ENCODE measurements at places on chromosomes 12 and 14.

GRCh38 chr12:25364529-25365339, 114.0 kb upstream of the KRAS start:
- DNase-seq: no peak

- DNase-seq: no peak
These were observed 195.5 kb downstream of the PPM1H start for GRCh38 chr12:62739266-62740015.

- DNase-seq: no peak
These were observed 1.2 kb upstream of the HVCN1 start for GRCh38 chr12:110690127-110690430.

GRCh38 chr12:123384318-123384993, 524 bp downstream of the KMT5A start:
- no peak for DNase-seq

GRCh38 chr14:93962701-93963601, 13.4 kb downstream of the ASB2 start:
- peak; percentile 26 for DNase-seq

GRCh38 chr14:100561005-100561404, 26.2 kb downstream of the BEGAIN start:
- DNase-seq: no peak

DNA sequence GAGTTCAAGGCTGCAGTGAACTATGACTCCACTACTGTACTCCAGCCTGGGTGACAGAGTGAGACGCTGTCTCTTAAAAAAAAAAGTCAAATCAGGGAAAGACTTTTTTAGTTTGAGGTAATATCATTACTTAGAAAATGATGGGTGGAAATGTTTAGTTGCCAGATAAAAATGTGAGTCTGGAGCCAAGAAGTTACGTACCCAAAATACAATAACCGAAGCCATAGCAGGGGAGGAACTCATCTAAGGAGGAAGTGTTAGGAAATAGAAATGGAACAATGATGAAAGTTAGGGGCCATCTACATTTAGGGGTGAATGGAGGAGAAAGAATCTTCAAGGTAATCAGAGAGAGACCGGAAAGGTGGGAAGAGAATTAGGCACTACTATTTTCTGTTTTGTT, 98.8 kb downstream of the DACT1 start:
- no peak for DNase-seq

DNA sequence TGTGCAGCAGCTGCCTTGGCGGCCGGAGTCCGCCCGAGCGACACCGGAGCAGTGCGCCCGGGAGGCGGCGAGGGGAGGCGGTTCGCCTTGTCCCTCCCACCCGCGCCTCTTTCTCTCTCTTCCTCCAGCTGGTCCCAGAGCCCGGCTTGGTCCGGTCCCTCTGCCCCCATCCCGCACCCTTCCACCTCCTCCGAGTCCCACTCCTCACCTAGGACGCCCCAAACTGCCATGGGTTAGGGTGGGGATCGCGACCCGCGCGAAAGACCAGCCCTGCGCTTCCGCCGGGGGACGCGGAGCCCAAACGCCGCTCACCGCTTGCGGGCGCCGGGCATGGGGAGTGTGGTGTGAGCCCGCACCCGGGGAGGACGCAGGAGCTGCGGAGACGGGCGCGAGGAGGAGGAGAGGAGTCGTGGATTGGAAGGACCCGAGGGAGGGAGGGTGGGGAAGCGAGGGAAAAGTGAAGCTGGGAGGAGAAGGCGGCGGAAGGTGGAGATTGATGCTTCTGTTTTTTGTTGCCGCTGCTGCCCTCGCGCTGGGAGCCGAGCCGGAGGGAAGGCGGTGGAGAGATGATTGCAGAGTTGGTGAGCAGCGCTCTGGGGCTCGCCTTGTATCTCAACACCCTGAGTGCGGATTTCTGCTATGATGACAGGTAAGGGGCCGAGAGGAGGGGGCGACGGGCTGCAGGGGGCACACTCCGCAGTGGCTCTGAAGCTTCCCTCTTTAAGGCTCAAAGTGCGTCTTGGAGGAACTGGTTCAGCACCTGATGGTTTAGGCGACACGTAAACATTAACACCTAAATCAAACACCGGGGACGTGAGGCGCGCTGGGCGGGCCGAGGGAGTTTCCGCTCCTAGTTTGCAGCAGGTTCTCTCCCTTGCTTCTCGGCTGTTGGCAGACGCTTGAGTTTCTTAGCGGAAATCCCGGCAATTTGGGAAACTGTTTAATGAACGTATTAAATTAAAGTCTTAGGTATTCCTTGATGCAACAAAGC, 610 bp downstream of the TMTC2 start:
- peak; percentile 50 for DNase-seq

DNA sequence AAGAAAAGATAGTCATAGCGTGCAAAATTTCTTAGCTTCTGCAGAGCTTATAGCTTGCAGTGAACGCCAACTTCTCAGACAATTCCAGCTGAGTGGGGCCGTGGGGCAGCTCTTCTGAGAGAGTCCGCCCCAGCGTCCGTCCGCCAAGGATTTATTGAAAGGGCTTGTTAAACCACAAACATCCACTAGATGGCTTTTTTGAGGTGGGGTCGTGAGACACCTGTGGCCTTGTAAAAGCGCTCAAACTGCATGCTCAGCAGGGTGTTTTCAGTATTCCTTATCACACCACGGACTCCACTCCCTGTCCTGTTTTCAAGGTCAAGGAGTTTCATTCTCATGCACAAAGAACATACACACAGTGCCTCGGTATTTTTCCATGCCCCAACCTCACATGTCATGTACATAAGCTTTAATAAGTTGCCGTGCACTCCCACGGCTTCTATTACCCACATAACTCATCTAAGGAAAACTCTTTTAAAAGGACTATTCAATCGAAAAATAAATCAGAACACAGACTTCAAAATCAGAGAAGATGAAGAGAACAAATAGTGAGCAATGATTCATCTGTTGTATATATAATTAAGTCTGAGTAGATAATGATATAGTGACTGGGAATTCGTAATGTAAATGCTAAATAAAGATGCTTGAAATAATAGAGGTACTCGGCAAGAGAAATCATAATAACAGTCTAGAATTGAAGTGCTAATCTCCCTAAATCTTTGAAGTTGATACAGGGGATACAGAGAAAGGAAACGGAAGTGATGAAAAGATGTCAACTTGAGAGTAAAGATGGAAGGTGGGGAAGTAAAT, 46.7 kb downstream of the WBP11 start:
- DNase-seq: no peak

- no peak for DNase-seq
These were observed 17.5 kb downstream of the MTRFR start for GRCh38 chr12:123250471-123251383.

DNA sequence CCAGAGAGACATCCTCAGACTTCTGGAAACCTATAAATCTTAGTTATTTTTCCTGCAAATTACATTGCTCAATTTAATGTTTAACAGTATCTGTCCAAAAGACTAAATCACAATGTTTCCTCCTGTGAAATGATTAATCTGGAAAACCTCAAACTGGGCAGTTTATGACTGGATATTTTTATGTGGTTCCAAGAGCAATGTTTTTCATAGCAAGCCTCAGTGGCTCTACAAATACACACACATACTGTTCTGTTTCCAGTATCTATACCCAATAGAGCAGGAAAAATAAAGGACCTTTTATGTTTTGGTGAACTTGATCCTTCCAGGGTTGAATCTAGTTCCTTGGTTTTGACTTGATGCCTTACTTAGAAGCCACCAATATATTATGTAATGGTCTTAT, 9.2 kb downstream of the NID2 start:
- DNase-seq: no peak

GRCh38 chr14:39055786-39056474, 47.1 kb downstream of the SEC23A start:
- DNase-seq: no peak

GRCh38 chr12:50291377-50291776, 8.1 kb upstream of the LIMA1 start:
- DNase-seq: no peak

GRCh38 chr12:14239350-14239934, 126.0 kb upstream of the ATF7IP start:
- DNase-seq: no peak

DNA sequence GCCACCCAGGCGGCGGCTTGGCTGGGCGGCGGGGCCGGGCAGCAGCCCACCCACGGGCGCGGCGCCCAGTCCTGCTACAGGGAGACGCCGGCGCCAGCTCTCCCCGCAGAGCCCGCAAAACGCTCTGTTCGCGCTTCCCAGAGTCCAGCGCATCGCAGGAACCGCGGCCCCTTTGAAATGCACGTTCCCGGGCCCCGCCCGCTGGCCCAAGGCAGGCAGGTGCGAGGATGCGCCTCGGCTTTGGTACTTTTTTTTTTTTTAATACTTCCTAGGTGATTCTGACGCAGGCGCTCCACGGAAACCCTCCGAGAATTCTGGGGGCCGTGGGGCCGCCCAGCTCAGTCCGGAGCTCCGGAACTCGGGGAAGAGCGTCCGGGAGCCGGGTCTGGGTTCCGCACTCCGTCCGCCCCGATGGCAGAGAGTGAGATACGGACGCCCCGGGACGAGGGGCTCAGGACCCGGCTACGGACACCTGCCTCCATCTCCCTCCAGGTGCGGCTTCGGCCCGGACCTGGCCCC, 483 bp downstream of the POC1B start:
- peak; percentile 5 for DNase-seq

GRCh38 chr12:126708492-126708896, 1558.5 kb upstream of the TMEM132C start:
- DNase-seq: no peak

DNA sequence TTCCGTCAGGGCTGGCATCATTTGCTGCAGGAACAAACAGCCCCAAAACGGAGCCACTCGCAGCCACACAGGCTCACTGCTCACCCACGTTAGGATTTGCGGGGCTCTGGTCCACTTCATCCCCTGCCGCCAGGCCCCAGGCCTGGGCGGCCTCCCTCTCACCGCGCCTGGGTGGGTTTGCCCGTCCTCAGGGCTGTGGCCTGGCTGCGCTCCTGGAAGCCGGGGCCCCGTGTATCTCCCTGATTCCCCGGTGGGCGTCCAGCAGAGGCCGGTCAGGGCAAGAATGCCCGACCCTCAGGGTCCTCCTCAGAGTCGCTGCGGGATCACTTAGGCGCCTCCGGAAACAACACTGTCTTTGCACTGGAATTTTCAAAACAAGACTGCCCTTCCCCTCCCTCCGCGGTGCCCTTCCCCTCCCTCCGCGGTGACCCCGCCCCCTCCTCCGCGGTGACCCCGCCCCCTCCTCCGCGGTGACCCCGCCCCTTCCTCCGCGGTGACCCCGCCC, 15.7 kb upstream of the FBRSL1 start:
- DNase-seq: no peak

GRCh38 chr12:57888409-57889157, 42.1 kb upstream of the CTDSP2 start:
- no peak for DNase-seq

DNA sequence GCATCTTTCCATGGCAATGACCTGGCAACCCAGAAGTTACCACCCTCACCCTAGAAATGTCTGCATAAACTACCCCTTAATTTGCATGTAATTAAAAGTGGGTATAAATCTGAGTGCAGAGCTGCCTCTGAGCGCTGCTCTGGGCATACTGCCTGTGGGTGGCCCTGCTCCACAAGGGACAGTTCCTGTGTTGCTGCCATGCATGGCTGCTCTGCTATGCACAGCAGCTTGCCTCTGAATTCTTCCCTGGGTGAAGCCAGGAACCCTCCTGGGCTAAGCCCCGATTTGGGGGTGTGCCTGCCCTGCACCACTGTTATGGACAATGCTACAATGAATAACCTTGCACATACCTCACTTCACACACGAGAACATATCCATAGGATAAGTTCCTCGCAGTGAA, 35.7 kb upstream of the GPR132 start:
- DNase-seq: no peak

- no peak for DNase-seq
These were observed 414.1 kb downstream of the KCNH5 start for GRCh38 chr14:62631176-62631575.

GRCh38 chr14:78683981-78684380, 513.8 kb downstream of the NRXN3 start:
- DNase-seq: no peak

DNA sequence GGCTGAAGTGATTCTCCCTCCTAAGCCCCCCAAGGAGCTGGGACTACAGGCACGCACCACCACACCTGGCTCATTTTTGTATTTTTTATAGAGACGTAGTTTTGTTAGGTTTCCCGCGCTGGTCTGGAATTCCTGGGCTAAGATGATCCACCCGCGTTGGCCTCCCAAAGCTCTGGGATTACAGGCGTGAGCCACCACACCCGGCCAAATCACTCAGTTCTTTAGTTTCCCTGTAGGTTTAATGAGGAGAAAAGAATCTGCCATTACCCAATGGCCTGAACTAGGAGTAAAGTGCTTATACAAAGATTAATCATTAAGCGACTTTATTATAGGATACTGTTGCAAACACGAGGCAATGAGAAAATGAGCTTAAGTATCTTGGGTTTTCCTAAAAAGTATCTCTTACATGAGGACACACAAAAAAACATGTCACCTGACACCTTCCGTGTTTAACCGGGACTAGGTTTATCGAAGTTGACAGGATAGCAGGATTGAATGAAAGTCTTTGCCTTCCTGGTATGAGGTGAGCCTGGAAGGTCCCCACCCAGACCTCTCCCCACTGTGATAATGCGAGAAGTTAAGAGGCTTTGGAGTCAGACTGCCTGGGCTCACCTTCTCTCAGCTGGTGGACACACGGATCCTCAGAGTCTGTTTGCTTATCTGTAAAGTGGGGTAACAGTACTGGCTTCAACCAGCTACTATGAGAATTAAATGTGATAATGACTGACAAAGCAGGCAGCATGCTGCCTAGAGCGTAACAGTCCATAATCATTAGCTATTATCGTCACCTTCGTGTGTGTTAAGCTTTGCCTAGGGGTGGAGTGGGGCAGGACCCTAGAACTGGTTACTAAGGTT, 133.5 kb upstream of the KRAS start:
- no peak for DNase-seq

DNA sequence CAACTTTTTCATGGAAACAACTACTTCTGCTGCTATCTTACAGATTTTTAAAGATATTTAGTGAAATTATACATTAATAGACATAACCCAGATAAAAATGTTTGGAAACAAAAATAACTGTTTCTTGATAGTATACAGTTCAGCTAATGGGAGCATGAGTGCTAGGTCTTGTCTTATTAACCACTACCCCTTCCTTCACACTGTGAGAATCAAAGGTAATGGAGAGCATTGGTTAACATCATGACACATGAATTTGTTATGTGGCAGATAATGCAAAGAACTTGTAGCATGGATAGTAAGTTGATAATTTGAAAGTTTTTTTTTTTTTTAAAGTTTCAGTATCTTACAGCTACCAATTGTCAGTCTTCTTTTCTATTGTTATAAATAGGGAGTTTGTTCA, 44.2 kb downstream of the CCDC91 start:
- DNase-seq: no peak

- no peak for DNase-seq
These were observed 397.4 kb downstream of the PCNX1 start for GRCh38 chr14:71304690-71305089.

DNA sequence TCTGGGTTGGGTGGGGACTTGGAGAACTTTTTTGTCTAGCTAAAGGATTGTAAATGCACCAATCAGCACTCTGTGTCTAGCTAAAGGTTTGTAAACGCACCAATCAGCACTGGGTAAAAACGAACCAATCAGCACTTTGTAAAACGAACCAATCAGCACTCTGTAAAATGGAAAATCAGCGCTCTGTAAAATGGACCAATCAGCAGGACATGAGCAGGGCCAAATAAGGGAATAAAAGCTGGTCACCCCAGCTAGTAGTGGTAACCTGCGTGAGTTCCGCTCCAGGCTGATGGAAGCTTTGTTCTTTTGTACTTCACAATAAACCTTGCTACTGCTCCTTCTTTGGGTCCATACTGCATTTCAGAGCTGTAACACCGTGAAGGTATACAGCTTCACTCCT, 1.7 kb upstream of the ACOT2 start:
- DNase-seq: no peak

GRCh38 chr12:58481811-58482210, 438.5 kb downstream of the LRIG3 start:
- no peak for DNase-seq

- DNase-seq: no peak
These were observed 768 bp downstream of the PTPN11 start for GRCh38 chr12:112419297-112420133.

Data from activated CD4-positive, CD25-positive, alpha-beta regulatory T cell (primary cell).